ENCODE measurements at places on chromosomes 7 and 10.

GRCh38 chr7:38122501-38122900 is 55.5 kb upstream of the STARD3NL start:
- DNase-seq = no peak

DNA sequence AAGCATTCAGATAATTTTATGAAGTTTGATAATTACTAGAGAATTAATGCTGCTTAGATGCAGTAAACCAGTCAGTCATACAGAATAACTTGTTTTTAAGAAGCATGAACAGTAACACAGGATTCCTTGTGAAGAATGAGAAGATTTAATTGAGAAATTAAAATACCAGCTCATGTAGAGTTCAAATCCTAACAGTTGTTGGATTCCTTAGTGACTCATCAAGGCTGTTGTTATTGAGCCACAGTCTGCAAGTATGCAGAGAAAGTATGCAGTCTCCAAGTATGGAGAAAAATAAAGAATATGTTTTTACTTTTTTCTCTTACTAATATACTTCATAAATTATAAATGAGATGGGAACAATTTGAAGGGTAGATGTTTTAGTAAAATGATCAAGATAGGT is 30.2 kb upstream of the CYP26C1 start:
- no peak for DNase-seq

DNA sequence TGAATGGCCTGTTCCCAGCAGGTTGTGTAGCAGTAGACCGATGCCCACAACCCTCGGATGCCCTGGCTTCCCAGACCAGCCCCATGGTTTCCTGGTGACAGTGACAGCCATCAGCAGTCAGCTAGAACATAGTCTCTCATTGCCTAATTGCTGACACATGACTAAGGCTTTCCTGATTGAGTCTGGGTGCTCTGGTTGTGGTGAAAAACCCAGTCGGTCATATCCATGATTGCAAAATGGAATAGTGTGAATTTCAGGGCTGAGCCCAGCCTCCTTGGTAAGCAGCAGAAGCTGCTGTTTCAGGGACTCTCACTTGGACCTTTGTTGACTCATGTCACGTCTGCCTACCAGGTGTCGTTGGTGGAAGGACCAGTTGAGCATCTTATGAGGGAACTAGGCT is 36.6 kb downstream of the POR start:
- no peak for DNase-seq

DNA sequence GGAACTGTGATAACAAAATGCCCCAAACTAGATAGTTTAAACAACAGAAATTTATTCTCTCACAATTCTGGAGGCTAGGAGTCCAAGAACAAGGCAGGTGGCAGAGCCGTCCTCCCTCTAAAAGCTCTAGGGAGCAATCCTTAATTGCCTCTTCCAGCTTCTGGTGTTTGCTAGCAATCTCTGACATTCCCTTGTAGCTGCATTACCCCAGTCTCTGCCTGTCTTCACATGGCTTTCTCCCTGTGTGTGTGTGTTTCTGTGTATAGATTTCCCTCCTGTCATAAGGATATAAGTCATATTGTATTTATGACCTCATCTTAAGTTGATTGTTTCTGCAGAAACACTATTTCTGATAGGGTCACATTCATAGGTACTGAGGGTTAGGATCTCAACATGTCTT is 177.5 kb downstream of the WNT2 start:
- DNase-seq = no peak
